ENCODE measurements at places on chromosomes 2 and 18.

DNA sequence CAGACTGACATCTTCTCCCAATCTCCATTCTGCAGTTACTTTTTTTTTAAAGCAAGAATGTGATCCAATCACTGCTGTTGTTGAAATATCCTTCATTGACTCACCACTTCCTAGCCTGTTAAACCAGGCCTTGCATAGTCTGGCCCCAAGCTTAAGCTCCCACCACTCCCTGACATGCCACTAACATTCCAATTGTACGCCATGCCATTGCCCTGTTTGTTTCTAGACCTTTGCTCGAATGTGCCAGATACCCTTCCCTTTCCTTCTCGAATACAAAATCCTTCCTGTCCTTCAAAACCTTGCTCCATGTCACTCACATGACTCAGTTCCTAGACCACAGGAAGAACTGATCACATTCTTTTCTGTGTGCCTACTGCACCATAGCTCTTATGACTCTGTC is 224.2 kb downstream of the CYRIA start:
- no peak for DNase-seq

DNA sequence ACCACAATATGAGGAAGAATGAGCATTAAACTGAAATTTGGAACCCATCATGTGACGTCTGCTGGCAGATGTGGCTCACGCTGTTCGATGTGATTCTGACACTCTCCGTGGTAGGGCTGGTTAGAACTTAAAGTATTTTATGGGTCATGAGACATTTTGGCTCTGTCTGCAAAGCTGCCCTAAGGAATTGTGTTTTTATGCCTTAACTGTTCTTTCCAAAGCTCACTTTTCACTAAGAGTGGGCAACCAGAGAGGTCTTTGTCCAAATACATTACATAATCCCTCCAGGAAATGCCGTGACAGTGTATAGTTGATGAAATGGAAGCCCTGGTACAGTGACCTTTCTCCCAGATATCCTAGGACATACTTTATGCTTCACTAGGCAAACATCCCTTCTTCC is 119.1 kb downstream of the AQP4 start:
- DNase-seq: no peak

DNA sequence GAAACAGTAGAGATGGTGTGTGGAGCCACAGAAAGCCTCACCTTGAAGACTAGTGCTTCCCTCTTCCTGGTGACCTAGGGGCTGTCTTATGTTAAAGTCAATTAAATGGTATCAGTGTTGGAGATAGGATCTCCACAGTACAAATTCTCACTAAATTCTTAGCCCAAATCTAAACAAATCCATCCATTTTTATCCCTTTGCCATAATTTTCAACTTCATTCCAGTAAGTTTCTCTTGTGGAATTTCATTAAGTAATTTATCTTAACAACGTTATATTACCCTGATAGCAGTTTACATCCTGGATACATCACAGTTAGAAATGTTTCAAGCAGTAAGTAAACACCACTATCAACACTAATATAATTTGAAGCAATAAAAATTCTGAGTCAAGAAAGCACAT is 989.4 kb upstream of the NXPH2 start:
- DNase-seq: no peak

- DNase-seq: no peak
Observed at GRCh38 chr2:225400546-225401400, 1.3 kb downstream of the NYAP2 start.

DNA sequence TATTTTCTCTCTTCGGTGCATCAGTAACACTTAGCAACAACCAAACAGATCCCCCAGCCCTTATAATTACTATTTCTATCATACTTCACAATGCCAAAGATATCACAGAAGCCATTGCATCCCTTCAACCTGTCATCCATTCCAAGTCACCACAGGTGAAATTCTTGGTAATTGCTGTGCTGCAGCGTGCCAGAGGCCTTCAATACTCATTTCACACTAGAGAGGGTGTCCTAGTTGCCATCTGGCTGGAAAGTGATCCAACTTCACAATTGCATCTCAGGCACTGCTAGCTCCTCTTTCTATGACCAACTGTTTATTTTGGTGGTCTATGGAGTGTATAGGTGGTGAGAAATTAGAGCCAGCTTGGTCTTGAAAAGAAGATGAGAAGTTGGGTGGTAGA is 131.2 kb downstream of the NUP35 start:
- no peak for DNase-seq

GRCh38 chr2:18544171-18544570 is 16.3 kb downstream of the RDH14 start:
- no peak for DNase-seq

GRCh38 chr2:10947005-10947440 is 35.3 kb downstream of the KCNF1 start:
- DNase-seq: no peak

- DNase-seq: no peak
Observed at GRCh38 chr18:2893676-2894075, 46.9 kb downstream of the EMILIN2 start.

DNA sequence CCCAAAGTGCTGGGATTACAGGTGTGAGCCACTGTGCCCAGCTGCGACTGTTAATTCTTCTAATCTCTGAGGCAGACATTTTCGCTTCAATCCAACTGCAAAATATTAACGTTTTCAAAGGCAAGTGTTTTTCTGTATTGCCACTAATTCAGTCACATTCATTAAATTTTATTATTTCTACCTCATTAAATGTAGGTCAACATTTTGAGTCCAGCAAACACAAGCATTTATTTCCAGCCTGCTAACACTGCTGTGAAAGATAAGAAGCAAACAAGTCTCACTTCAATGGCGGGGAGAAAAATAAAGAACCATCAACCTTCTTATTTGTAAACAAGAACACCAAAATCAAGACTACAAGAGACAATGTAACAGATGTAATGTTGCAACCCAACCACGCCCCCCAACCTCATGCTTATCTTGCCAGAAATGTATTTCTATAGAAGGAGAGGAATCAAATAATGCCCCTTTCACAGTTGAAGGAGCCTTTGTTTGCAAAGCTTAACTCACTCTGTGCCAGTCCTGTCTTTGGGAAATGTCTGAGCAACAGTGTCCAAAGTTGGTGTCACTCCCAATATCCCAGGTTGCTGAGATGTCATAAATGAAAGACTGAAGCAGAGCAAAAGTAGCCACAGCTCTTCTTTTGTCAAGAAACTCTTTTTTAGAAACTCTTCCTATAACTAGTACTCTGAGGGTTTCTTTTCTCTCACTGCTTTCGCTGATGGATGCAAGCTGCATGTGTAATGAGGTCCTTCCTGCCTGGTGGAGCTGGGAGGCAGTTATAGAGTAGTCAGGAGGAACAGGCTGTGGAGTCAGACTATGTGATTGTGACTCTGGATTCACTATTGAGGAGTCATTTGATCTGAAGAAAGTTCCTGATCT is 8.6 kb downstream of the DOCK10 start:
- no peak for DNase-seq

DNA sequence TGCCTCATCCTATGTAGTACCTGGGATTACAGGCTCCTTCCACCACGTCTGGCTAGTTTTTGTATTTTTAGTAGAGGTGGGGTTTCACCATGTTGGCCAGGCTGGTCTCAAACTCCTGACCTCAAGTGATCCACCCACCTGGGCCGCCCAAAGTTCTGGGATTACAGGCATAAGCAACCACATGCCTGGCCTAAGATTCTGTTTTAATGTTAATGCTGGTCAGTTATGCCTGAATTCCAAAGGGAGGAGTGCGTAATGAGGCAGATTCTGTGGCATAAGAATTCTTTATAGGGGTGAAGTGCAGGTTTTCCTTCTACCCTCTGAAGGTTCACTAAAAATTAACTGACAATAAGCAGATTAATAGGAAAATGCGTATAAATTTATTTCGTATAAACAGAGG is 1343.8 kb upstream of the LRRTM1 start:
- no peak for DNase-seq

DNA sequence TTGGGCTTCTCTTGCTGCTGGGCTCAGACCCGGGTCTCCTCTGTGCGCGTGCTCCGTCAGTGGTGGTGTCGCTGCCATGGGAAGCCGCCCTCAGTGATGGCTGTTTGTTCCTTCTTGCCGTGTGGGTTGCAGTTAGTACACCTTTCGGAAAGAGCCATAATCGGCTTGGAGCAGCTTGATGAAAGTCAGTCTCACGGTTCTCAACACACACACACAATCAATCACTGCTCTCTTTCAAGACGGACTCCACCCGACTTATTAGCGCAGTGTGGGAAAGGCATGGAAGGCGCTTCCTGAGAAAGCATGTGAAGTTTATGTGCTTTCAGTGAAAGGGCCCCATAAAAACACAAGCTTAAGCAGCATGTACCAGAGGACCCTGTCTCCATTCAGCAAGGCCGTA is 64.1 kb downstream of the SOX11 start:
- no peak for DNase-seq

- no peak for DNase-seq
Observed at GRCh38 chr2:108588070-108588668, 53.9 kb downstream of the LIMS1 start.

DNA sequence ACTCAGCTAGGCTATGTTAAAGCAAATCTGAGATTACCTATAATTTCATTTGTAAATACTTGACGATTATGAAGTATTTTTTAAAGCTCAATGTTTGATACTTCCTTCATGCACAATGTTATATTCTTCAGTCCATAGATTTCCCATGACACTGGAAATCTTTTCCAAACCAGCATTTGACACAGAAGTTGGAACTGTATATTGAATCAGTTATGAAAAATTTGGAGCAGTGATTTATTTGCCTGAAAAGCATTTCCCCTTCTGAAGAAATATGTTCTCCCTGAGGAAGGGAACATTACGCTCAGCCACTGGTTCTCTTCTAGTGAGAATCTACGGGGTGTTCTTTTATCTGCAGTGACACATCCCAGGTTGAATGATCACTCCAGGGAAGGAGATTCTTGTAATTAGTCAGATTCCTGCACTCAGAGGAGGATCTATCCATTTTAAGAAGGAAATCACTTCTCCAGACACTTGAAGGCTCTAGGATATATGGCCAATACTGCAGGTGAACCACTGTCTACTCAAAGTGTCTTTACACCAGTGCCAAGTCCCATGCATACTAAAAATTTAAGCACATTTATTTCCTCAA is 64.7 kb downstream of the HNRNPLL start:
- no peak for DNase-seq

DNA sequence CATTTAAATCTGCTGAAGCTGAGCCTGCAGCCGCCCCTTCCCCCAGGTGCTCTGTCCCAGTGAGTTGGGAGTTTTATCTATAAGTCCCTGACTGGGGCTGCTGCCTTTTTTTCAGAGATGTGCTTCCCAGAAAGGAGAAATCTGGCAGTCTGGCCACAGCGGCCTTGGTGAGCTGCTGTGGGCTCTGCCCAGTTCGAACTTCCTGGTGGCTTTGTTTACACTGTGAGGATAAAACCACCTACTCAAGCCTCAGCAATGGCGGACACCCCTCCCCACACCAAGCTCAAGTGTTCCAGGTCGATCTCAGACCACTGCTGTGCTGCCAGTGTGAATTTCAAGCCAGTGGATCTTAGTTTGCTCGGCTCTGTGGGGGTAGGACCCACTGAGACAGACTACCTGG is 97.3 kb downstream of the ACAA2 start:
- DNase-seq: no peak

- DNase-seq: no peak
Observed at GRCh38 chr2:122739732-122740593, 984.5 kb downstream of the TSN start.

- DNase-seq: no peak
Observed at GRCh38 chr2:160321006-160321405, 120.9 kb upstream of the ITGB6 start.

DNA sequence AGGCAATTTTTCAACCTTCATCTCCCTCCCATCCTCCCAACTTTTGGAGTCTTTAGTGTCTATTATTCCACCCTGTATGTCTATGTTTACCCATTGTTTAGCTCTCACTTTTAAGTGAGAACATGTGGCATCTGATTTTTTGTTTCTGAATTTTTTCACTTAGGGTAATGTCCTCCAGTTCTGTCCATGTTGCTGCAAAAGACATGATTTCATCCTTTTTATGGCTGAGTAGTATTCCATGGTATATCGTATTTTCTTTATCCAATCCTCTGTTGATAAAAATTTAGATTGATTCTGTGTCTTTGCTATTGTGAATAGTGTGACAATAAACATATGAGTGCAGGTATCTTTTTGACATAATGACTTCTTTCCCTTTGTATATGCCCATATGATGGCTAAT is 48.2 kb downstream of the G6PC2 start:
- DNase-seq: no peak

DNA sequence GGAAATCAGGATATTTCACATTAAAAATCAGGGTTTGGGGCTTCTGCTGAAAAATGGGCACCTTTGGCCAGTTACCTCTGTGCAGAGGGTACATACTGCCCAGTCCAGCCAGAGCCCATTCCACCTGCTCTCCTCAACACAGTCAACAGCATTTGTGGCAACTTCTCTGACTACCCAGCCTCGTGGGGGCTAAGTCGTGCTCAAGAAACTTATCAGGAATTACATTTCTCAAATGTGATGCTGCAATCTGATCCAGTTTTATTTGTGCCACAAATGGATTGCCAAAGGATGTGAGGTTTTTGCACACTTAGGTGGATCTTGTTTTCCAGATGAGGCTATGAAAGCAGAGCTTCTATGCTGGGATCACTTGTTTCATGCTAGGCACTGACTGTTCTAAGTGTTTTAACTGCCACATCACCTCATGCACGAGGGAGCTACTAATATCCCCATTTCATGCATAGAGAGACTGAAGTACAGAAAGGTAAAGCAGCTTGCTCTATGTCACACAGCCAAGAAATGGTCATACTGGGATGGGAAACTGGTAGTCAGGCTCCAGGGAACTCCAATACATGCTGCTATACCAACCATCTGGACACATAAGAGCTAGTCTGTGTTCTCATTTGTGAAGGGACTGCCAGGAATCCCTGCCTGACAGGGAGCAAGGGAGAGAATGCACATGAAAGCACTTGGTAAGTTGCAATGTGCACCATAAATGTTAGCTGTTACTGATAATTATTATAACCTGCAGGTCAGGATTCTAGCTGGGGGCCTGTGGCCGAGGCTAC is 89.0 kb upstream of the HK2 start:
- DNase-seq: no peak

- DNase-seq: no peak
Observed at GRCh38 chr18:49230326-49230725, 230.1 kb downstream of the DYM start.

GRCh38 chr2:219352448-219353023 is 20.0 kb upstream of the RESP18 start:
- peak; percentile 35 for DNase-seq

DNA sequence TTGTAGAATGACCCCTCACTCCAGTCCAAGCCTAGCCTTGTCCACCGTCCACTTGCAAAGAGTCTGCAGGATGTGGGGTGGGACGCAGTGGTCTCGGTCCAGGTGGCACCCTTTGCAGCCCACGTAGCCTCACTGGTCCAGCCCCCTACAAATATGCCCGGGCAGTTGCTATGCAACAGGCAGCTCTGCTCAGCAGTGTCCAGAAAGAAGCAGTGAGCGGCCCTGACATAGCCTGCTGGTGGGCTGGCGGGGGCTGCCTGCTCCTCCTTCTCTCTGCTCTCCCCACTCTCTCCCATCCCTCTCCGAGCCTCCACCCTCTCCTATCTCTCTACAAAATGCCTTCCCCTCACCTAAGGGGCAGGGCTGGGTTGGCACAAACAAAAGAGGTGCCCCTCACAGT is 233.4 kb downstream of the CELF4 start:
- no peak for DNase-seq

- no peak for DNase-seq
Observed at GRCh38 chr2:160022162-160022561, 40.3 kb downstream of the PLA2R1 start.
